ENCODE measurements at places on chromosomes 2 and 18.

DNA sequence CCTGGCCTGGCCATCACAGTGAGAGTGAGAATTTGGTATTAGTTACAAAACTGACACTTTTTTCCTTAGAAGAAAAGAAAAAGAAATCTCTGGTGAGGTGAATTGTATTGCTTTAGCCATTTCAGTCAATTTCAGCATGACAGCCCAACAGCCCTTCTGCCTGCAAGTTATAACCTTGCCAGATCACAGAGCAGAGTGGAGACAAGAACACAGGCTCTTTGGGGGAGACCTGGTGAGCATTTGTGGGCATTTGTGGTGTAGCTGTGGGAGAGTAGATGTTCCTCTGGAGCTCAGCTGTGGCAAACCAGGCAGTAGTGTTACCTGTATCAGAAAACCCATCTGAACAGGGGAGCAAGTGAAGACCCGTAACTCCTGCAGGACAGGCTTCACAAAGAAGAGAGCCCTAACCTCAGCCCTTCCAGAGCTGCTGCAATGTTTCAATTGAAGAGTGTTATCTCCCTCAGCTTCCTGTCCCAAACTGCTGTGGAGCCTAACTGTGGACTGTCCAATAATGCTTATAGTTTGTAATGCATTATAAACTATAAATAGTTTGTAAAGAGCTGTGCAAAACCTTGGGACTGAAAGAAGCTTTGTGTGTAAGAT is 22.8 kb upstream of the DLX1 start:
- no peak for DNase-seq

DNA sequence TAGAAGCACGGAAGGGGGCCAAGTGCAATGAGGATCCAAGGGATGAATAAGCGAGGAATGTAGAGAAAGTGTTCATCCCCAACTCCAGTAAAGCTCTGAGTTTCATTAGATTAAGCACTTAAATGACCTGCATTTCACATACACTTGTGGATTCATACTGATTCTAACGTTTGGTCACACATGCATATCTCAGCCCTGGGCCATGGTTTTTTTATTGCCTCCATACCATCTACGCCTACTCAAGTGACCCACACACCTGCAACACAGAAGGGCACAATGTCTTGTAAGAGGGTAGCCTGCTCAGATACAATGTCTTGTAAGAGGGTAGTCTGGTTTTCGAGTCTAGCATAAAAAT is 566 bp upstream of the MRPS5 start:
- no peak for DNase-seq

- DNase-seq = no peak
Measured at GRCh38 chr18:5770176-5770575, 125.1 kb downstream of the TMEM200C start.

DNA sequence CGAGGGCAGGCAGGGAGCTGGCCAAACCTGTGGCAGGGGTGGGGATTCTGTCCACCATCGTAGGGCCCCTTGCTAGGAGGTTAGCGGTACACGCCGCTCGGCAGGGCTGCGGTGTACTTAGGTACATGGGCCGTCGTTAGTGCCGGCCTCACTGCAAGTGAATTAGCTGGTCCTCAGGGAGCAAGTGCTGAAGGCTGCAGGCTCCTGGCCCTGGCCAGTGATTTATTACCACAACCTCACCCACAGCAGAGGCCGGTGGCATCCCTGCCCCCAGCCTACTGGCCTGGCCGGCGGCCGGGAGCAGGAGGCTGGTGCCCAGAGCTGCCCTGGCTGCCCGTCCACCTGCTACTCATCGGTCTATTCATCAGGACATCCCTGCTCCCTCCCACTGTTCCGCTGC is 19.6 kb upstream of the PTMA start:
- no peak for DNase-seq

DNA sequence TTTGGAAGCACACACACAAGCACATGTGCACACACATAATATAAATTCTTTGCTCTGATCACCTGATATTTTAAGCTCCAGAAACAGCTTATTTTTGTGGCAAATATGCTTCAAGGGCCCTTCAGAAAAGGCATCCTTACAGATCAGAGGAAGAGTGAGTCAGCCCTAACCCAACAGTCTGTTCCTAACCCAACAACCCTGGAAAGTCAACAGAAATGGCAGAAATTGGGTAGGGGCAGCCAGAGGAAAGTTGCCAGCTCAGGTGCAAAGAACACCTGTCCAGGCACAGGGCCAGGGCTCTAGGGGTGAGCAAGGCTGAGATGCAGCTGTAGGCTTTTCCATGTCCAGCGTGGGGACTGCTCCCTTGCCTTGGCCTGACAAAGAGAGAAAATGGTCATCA is 6.4 kb upstream of the NCKAP5 start:
- DNase-seq = no peak

- no peak for DNase-seq
Measured at GRCh38 chr2:241950413-241951315, 81.1 kb downstream of the RTP5 start.

DNA sequence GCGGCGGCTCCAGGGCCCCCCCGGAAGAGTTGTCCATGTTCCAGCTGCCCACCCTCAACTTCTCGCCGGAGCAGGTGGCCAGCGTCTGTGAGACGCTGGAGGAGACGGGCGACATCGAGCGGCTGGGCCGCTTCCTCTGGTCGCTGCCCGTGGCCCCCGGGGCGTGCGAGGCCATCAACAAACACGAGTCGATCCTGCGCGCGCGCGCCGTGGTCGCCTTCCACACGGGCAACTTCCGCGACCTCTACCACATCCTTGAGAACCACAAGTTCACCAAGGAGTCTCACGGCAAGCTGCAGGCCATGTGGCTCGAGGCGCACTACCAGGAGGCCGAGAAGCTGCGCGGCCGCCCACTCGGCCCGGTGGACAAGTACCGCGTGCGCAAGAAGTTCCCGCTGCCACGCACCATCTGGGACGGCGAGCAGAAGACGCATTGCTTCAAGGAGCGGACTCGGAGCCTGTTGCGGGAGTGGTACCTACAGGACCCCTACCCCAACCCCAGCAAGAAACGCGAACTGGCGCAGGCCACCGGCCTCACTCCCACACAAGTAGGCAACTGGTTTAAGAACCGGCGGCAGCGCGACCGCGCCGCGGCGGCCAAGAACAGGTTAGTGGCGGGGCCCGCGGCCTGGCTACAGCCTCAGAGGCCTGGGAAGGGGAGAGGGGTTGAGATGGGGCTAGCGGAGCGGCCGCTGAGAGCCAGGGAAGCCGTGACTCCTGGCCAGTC is 965 bp downstream of the SIX3 start:
- no peak for DNase-seq

- no peak for DNase-seq
Measured at GRCh38 chr2:26614216-26615138, 26.7 kb downstream of the CIB4 start.

- DNase-seq = no peak
Measured at GRCh38 chr2:54958717-54959371, 91.4 kb downstream of the RTN4 start.

DNA sequence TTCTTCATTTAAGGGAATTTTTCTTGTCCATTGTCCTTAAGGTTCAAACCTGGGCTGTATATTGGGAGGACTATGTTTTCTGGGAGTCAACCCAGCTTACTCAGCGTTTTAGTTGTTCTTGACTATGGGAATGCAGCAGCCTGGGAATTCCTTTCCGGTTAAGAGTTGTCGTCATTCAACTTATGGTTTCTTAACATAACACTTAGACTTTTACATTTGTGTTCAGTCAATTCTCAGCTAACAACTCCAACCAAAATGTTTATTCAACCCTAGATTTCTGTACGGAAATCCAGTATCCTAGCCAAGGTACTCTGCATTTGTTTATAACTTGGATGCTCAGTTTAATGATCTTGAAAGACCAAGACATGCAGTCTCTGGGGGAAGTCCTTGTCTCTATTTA is 960.9 kb downstream of the CBLN2 start:
- no peak for DNase-seq

GRCh38 chr2:193332941-193333340 is 1138.2 kb upstream of the TMEFF2 start:
- no peak for DNase-seq

DNA sequence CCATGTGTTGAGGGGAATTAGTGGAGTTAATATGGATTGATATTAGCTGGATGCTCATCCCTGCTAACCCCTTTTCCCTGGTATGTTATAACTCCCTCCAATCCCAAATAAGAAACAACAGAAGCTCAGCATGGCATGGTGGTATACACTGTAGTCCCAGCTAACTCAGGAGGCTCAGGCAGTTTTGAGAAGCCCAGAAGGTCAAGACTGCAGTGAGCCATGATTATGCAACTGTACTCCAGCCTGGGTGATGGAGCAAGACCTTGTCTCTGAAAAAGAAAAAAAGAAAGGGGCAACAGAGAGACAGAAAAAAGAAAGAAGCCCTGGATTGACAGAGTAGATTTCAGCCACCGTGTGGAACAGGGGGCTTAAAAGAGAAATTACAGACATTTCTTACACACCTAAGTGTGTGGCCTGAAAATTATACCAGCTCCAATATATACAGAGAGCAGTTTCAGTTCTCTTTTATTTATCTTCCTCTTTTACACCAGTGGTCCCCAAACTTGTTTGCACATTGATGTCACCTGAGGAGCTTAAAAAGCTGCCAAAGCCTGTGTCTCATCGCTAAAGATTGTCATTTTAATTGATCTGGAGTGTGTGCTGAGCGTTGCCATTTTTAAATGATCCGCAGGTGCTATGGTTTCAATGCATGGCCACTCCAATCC is 203.6 kb downstream of the UBE2E3 start:
- DNase-seq = no peak

DNA sequence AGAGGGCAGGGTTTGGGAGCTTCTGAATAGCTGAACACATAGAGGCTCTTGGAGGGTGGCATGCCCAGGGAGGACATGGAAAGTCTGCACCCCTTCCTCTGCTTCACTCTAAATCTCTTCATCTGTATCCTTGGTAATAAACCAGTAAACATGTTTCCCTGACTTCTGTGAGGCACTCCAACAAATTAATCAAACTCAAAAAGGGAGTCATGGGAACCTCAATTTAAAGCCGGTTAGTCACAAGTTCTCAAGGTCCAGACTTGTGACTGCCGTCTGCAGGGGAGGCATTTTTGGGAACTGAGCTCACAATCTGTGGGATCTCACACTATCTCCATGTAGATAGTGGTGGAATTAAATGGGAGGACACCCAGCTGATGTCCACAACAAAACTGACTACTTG is 33.1 kb upstream of the STON1 start:
- no peak for DNase-seq

DNA sequence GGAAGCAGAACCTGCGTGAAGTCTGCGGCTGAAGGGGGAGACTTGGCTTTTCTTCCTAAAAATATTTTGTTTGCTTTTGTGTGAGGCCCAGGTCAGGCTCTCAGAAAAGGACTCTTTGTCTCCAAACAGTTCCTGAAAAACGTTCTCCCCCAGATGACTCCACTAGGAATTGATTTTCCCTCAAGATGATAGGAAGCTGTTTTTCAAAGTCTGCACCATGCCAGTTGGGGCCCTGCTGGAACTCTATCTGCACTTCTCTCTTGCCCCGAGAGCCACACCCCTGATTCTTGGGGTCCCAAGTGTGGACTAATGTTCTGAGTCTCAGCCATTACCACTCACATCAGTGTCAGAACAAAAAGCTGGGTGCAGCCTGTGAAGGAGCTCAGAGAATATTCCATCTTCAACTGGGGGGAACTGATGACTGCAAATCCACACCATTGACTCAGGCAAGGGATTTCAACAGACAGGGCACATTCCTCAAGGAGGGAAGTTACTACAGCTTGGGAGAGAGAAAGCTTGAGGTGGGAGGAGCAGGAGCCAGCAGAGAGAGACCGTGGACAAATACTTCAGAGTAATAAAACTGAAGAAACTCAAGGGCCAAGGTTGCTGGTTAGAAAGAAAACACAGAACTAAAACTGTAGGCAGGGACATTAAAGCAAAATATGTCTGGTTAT is 768.3 kb downstream of the RNF144A start:
- DNase-seq = no peak

DNA sequence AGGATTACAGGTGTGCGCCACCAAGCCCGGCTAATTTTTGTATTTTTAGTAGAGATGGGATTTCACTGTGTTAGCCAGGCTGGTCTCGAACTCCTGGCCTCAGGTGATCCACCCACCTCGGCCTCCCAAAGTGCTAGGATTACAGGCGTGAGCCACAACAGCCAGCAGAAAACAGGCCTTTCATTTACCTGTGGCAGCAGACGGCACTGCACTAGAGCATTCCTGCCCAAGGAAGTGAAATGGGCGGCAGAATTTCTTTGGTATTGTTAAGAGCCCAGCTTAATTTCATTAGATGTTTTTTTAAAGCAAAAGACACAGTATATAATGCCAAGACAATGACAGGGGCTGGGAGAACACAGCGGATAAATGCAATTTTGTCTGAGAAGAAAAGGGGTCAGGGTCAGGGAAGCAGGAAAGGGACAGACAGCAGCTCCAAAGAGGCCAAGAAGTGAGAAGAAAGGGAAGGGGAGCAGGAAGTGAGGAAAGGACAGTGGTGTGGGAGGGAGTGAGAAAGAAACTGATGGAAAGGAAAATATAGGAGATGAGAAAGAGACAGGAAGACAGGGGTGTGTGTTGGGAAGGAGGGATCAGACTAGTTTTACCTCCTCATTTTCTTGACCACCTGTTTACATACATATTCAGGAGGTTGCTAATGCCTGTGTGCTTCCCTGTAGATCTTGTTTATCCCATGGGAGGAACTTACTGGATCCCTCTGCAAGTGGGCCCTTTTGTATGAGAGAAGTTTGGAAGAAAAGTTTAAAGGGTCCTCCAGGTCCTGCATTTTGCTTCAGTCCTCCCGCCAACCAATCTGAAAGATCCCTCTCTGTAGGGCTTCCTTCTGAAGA is 32.5 kb downstream of the KCTD1 start:
- DNase-seq = no peak

- no peak for DNase-seq
Measured at GRCh38 chr2:20015482-20016083, 3.1 kb upstream of the MATN3 start.

DNA sequence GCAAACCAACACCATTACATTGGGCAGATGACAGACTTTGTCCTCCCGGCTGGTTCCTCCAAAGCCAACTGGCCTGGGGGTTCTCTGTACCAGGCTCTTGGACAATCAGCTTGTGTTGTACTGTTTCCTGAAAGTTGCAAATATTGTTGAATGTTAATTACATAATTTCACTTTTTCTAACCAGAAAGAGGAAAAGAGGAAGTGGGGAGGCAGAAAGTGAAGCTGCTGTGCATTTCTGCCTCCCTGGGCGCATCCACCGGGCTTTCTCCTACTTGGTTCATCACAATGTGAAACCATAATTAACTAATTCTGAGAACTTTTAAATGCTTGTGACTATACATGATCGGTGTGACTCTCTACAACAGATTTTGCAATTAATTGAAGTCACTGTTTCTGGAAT is 10.1 kb downstream of the TWIST2 start:
- DNase-seq = no peak

- no peak for DNase-seq
Measured at GRCh38 chr2:189024901-189025618, 50.9 kb downstream of the COL3A1 start.

- no peak for DNase-seq
Measured at GRCh38 chr18:74541703-74542555, 7.6 kb downstream of the CNDP1 start.

DNA sequence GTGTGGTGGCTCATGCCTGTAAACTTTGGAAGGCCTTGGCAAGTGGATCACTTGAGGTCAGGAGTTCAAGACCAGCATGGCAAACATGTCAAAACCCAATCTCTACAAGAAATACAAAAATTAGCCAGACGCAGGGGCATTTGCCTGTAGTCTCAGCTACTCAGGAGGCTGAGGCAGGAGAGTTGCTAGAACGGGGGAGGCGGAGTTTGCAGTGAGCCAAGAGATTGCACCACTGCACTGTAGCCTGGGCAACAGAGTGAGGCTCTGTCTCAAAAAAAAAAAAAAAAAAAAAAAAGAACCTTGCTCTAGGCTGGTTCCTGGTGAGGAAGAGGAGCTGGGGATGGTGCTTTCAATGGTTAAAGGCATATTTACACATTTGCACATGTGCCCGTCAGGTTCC is 129.4 kb downstream of the LYPD6B start:
- DNase-seq = no peak
